ENCODE measurements at places on chromosomes 1 and 21.

DNA sequence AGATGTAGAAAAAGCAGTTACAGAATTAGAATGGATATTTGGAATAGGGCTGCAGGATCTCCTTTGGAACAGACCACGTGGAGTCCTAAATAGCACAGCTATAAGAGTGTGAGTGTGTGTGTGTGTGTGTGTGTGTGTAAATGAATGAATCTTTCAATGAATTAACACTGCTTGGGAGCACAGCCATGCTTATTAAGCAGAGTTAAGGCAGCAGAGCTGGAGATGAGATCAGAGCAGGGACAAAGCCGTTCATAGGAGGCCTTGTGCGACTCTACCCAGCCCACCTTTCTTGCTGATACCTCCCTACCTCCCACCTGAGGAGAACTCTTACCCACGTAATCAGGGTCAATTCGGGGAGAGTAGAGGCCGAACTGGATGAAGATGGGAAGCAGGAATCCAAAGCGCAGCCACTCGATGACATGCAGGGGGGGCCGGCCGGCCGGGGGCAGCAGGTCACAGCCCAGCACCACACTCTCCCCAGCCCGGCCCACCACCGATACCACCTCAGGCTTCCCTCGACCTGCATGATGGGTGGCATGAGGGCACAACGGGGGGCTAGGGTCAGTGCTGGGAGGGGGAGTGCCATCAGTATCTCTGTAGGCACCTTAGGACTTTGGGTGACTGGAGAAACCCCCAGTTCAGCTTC lies 2.7 kb downstream of the IGSF9 start:
- no peaks in the 10 kb centered on the region for H3K36me3 ChIP-seq
- H3K4me1 ChIP-seq = peaks cover 21% of the 10 kb centered on the region
- no peaks in the 10 kb centered on the region for H3K27me3 ChIP-seq
- H3K4me3 ChIP-seq = no peak overlapping the region
- no peak overlapping the region for H3K27ac ChIP-seq

GRCh38 chr21:14121719-14122118 lies 89.0 kb downstream of the LIPI start:
- no peak for DNase-seq
- H3K27me3 ChIP-seq = no peaks in the 10 kb centered on the region
- H3K36me3 ChIP-seq = no peaks in the 10 kb centered on the region
- no peak overlapping the region for H3K27ac ChIP-seq

DNA sequence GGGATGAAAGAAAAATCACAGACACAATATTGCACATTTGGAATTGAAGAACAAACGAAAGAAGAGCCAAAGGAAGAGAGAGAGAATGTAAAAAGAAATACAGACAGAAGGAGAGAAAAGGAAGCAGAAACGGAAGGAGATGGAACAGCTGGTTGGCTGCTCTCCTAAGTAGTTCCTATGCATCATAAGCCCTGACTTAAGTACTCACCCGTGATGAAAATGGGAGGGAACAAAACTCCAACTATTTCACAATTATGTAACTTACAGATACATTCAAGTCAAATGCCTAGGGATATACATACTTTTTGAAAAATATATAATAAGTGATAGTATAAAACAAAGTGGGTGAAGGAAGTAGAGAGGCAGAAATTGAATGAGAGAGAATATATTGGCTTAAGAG lies 88.5 kb downstream of the TTLL7 start:
- H3K4me3 ChIP-seq = no peak overlapping the region
- no peaks in the 10 kb centered on the region for H3K27me3 ChIP-seq
- DNase-seq = no peak
- no peaks in the 10 kb centered on the region for H3K36me3 ChIP-seq
- no peaks in the 10 kb centered on the region for H3K4me1 ChIP-seq

- no peaks in the 10 kb centered on the region for H3K27me3 ChIP-seq
- no peak overlapping the region for H3K4me3 ChIP-seq
- H3K27ac ChIP-seq = no peak overlapping the region
- H3K36me3 ChIP-seq = no peaks in the 10 kb centered on the region
- no peaks in the 10 kb centered on the region for H3K4me1 ChIP-seq
Observed at GRCh38 chr1:56297208-56297607, 282.2 kb downstream of the PLPP3 start.

DNA sequence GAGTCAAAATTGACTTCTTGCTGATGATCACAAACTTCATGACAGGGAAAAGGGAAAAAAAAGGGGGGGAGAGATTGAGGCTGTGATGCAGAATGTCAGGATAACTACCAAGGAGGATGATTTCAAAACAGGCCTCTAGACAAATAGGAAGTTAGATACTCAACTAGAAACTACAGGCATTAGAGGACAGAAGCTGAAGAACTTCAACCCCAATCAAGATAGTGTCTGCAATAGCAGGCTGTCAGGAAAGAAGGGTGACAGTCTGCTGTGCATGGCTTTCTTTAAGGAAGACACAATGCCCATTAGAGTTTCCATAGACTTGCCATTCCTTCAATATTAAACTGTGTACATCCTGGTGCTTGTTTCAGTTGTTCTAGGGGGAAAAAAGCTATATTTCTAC lies 257.2 kb downstream of the TTLL7 start:
- H3K27me3 ChIP-seq = no peaks in the 10 kb centered on the region
- no peak overlapping the region for H3K4me3 ChIP-seq
- no peak for DNase-seq
- H3K27ac ChIP-seq = no peak overlapping the region
- H3K36me3 ChIP-seq = no peaks in the 10 kb centered on the region
- no peaks in the 10 kb centered on the region for H3K4me1 ChIP-seq

DNA sequence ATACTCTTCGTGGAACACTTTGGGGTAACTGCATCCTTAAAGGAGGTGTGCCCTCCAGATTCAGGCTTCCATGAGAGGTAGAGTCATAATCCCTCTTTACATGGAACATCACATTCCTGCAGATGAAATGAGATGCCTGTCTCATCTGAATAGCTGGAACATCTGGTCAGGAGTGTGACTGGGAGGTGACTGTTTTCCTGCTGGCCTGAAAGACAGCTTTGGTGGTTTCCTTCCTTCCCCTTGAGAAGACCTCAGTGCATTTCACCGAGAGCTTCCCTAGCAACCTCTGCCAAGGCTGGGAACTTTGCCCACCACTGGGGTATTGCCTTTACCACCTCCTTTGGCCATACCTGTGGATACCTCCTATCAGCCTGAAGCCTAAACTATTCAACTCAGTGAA lies 46.7 kb upstream of the GUCA2A start:
- DNase-seq = no peak
- no peaks in the 10 kb centered on the region for H3K27me3 ChIP-seq
- no peak overlapping the region for H3K27ac ChIP-seq
- H3K36me3 ChIP-seq = no peaks in the 10 kb centered on the region
- no peak overlapping the region for H3K4me3 ChIP-seq

DNA sequence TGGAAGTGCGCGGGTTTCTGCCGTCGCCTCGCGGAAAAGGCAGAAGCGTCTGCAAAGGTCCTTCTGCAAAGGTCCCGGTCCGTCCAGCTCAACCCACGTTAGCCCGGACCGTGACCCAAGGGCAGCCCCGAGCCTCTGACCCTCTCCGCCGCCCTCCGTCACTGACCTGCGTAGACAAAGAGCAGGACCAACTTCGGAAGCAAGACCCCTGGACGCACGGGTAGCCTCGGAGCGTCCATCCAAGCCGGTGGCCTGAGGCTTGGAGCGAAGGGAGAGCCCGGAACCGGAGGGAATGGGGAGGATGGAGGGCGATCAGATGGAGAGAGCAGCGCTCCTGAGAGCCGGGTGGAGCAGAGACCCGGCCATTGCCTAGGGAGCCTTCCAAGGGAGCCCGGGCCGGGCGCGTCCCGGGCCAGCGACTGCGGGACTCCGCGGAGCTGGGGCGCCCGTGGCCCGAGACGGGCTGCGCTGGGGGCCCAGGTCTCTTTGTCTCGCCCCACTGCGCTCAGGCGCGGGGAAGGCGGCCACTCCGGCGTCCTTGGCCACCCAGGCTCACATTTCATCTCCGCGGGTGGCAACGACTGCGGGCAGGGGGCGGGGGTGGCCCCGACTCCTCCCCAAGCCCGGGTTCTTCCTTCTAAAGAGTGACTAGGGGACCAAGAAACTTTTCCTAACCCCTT lies at the start of gene CYYR1:
Gene CYYR1 (minus strand): TSS at position 585 of the 680 bp plus-strand sequence. CDS start 346 bp downstream, at position 239.
- H3K27me3 ChIP-seq = no peaks in the 10 kb centered on the region
- no peak for DNase-seq
- peak within 1 kb of the TSS; percentile 51 for H3K4me3 ChIP-seq

DNA sequence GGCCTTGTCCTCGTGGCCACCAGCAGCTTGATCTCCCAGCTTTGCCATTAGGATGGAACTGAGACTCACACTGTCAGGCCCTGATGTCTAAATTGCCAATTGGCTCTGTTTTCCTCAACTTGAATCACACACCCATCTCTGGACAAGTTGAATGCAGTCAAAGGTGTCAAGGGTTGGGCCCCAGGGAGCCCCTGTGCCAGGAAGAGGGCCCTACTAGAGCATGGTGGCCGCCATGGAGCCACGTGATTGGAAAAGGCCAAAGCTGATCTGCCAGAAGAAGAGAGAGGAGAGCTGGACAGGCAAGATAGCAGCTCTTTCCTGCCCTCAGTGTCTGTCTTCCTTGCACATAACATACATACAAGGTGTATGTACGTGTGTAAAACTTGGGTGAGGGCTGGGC lies 54.9 kb upstream of the NEK2 start:
- no peak overlapping the region for H3K27ac ChIP-seq
- no peaks in the 10 kb centered on the region for H3K27me3 ChIP-seq
- peaks cover 13% of the 10 kb centered on the region for H3K4me1 ChIP-seq
- DNase-seq = no peak
- no peak overlapping the region for H3K4me3 ChIP-seq

DNA sequence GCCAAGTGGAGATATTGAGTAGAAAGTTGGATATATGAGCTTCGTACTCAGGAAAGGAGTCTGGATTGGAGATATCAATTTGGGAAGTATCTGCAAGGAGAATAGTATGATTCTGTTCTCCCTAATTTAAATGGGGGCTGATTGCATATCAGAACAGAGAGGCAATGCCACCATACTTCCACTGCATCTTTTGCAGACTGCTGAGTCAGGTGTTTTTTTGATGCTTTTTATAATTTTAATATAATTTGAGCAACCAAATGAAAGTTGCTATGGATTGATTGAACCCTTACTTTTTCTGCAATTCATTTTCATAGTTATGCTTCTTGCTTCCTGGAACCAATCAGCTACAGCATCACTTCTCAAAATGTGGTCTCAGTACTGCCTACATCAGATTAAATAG lies 590.3 kb downstream of the USP25 start:
- H3K4me3 ChIP-seq = no peak overlapping the region
- H3K4me1 ChIP-seq = no peaks in the 10 kb centered on the region
- no peaks in the 10 kb centered on the region for H3K27me3 ChIP-seq
- H3K27ac ChIP-seq = no peak overlapping the region
- DNase-seq = no peak
- no peaks in the 10 kb centered on the region for H3K36me3 ChIP-seq

DNA sequence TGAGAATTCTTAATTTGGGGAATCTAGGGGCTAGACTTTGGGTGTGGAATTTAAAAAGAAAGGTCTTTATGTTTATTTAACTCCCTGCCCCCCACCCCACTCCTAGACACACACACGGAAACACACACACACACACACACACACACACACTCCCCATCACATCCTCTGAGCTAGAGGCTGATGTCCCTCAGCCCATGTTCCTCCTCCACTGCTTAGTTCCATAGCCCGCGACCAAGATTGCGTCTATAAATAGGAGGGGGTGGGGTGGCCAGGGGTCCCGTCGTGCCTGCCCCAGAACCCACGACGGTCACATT lies 655 bp upstream of the KIRREL1 start:
- peaks cover 46% of the 10 kb centered on the region for H3K27me3 ChIP-seq
- DNase-seq = no peak
- peak overlapping the region; percentile 79 for H3K4me3 ChIP-seq
- no peaks in the 10 kb centered on the region for H3K36me3 ChIP-seq
- H3K27ac ChIP-seq = peak overlapping the region; percentile 92
- H3K4me1 ChIP-seq = peaks cover 25% of the 10 kb centered on the region

- no peaks in the 10 kb centered on the region for H3K27me3 ChIP-seq
- H3K4me3 ChIP-seq = no peak overlapping the region
- no peak overlapping the region for H3K27ac ChIP-seq
- H3K4me1 ChIP-seq = no peaks in the 10 kb centered on the region
Observed at GRCh38 chr1:100760511-100760910, 41.0 kb downstream of the VCAM1 start.

DNA sequence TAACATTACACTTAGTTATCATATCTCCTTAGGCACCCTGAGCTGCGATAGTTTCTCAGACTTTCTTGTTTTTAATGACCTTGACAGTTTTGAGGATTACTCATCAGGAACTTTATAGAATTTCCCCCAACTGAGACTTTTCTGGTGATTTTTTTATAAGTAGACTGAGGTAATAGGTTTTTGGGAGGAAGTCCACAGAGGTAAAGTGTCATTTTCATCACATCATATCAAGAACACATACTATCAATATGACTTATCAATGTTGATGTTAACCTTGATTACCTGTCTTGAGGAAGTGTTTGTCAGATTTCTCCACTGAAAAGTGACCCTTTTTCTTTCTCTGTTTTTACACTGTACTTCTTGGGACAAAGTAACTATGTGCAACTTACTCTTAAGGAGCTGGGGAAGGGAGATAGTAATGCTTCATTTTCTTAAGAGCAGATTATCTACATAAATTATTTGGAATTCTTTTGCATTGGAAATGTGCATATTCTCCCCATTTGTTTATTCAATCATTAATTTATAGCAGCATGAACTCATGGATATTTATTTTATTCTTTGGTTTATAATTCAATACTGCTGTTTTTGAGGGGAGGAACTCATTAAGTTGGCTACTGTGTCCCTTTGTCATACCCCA lies 72.8 kb upstream of the HSD17B7 start:
- no peak for DNase-seq
- H3K27ac ChIP-seq = no peak overlapping the region
- H3K4me1 ChIP-seq = no peaks in the 10 kb centered on the region
- no peaks in the 10 kb centered on the region for H3K27me3 ChIP-seq

DNA sequence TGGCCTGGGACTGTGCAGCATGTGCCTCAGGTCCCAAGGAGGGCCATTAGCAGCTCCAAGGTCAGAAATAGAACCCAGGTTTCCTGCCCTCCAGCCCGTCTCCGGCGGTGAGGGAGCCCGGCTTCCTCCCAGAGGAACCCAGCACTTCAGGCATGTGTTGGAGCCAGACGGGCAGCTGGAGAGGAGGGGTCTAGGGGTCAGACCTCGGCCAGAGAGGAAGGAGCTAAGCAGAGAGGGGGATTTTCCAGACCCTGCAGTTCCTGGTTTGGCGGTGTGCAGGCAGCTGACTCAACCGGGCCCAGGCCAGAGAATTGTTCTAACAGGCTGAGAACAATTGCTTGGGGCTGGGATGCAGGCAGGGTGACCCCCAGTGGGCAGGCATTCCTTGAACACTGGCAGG lies 37.1 kb downstream of the HSPG2 start:
- H3K36me3 ChIP-seq = peaks cover 3% of the 10 kb centered on the region

GRCh38 chr1:4485398-4485797 lies 169.0 kb upstream of the AJAP1 start:
- no peak for DNase-seq
- no peaks in the 10 kb centered on the region for H3K27me3 ChIP-seq
- H3K4me3 ChIP-seq = no peak overlapping the region
- no peaks in the 10 kb centered on the region for H3K36me3 ChIP-seq
- H3K4me1 ChIP-seq = no peaks in the 10 kb centered on the region

- DNase-seq = no peak
- no peaks in the 10 kb centered on the region for H3K27me3 ChIP-seq
- no peak overlapping the region for H3K27ac ChIP-seq
- H3K4me3 ChIP-seq = no peak overlapping the region
- H3K4me1 ChIP-seq = peaks cover 100% of the 10 kb centered on the region
Observed at GRCh38 chr1:208233978-208234377, 10.2 kb downstream of the PLXNA2 start.
